ENCODE measurements at places on chromosomes 4 and X. TPM values are rescaled to one million over a fixed set of nuclear protein-coding genes. Genes with fewer than 3 reads are reported as not detected.

DNA sequence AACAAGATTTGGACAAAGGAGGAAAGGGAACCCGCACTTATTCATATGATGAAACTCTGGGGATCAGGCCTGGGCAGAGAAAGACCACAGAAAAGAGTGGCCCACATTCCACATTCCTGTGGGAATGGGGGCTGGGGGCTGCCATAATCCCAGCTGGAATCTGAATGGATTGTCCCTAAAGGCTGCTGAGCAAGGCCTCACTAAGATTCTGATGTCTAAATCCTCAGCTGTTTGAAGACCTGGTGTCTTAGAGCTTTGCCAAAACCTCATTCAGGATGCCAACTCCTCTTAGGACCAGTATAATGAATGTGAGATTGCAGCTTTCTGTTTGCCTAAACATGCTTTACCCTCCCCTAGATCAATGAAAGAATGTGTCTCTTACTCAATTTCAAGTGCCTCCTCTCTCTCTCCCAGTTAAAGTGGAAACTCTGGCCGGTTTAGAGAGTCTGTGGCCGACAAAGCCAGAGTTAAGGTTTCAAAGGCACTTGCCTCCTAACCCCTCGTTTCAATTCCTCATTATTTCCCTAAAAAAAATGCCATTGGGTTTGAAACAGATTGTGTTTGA is 33.3 kb upstream of the GPC4 start:
- no peak for DNase-seq

DNA sequence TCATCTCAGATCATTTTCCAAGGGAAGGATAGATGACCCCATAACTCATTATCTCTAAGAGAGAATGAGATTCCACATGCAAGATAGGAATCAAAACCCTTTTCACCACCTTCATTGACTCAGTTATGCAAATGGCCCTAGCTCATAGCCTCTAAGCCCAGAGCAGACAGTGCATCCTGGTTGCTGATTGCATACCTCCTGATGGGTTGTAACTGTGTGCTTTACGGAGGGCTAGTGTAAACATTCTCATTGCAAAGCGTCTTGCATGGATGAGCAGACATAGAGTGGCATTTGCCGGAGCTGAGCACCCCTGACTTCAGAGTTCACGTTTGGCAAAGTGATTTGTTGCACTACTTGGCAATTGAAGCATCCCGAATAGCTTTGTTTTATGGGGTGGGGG is 151.0 kb downstream of the VCX3A start:
- no peak for DNase-seq

Gene TTC29
- total RNA-seq, result 52.7 TPM

Gene LNX1
- total RNA-seq, result 25.7 TPM

- DNase-seq, result no peak
These were observed 148.9 kb upstream of the JADE1 start for GRCh38 chr4:128660361-128661215.

DNA sequence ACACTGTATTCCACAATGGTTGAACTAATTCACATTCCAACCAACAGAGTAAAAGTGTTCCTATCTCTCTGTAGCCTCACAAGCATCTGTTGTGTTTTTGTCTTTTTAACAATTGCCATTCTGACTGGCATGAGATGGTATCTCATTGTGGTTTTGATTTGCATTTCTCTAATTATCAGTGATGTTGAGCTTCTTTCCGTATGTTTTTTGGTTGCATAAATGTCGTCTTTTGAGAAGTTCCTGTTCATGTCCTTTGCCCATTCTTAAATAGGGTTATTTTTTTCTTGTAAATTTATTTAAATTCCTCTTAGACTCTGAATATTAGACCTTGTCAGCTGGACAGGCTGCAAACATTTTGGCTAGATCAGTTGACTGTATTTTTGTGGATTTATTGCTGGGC is 78.2 kb downstream of the VSIG4 start:
- no peak for DNase-seq

DNA sequence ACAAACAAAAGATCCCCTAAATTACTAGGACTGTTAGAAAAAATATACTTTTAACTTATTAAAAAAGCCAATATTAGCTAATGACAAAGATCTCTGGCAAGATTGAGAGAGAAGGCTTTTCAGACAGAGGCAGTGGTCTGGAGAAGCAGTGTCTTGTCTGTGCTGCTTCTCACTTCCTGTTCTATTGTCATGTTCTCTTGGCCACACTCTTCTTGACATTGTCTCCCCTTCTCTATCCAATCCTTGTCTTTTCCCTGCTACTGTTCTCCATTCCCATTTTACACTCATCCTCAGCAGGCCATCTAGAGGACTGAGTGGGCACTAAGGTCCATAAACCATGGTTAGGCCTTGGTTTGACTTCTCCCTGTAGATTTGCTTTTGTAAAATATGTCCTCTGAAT is 14.0 kb upstream of the TAPT1 start:
- DNase-seq, result no peak

Gene INPP4B
- 4.9 TPM for total RNA-seq

GRCh38 chrX:127259742-127260141 is 440.2 kb downstream of the PRR32 start:
- no peak for DNase-seq

Gene CYLC1
- not detected for total RNA-seq

- no peak for DNase-seq
These were observed 201.7 kb upstream of the ADAMTS3 start for GRCh38 chr4:72770708-72771107.

Gene EOLA1
- total RNA-seq, result 57.4 TPM

Gene SPARCL1
- 3.3 TPM for total RNA-seq

DNA sequence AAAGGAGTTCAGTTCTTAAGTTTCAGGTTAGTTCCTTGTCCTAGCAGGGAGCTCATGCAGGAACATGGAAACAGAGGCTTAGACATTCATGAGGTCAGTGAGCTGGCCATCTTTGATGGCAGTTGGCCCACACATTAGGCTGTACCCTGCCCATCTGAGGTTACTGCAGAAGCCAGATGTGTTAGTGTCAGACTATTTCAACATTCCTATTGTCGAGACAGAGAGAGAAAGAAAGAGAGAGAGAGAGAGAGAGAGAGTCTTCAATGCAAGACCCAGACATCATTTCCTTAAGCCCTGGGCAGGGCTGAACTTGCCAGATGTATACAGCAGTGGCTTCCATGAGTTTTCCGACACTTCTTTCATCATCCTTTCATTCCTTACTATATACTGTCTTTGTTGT is 91.3 kb downstream of the PPP1R2C start:
- no peak for DNase-seq

DNA sequence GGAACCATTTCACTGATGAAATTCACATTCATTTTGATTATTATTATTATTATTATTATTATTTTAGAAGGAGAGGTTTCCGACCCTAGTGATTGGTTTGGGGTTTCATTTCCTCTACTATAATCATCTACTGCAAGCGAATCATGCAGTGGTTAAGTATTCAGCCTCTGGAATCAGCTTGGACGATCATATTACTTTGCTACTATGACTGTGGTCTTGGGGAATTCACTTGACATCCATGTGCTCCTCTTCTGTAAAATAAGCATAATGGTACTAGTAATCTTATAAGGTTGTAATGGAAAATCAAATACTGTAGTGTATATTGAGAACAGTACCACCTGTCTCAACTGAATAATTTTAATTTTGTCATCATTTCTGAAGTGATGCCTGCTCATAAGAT is 132.1 kb upstream of the SLC4A4 start:
- DNase-seq, result no peak

GRCh38 chrX:133461231-133461630 is 45.9 kb upstream of the GPC4 start:
- no peak for DNase-seq

Gene SPOCK3
- 1.9 TPM for total RNA-seq

DNA sequence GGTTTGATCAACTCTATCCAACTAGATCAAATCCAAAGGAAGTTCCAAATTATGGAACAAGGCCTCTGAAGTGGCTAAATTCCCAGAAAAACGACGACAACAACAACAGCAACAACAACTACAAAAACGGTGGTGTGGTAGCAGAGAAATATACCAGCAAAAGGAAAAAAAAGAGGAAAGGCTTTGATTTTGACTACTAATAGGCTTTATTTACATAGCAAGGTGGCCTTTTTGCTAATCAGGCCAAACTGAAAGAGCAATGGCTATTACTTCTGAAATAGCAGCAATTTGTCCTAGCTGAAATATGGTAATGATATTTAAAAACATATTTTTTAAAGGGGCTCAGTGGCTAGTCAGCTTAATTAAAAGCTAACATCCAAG is 40.8 kb upstream of the TMPRSS11E start:
- DNase-seq, result no peak

Gene TREX2
- 1.5 TPM for total RNA-seq

Gene GYG2
- total RNA-seq, result 4.5 TPM

GRCh38 chr4:154634058-154634457 is 21.6 kb upstream of the FGG start:
- no peak for DNase-seq

- DNase-seq, result no peak
These were observed 19.9 kb downstream of the SH3BP2 start for GRCh38 chr4:2812612-2813354.

Gene CXCL11
- not detected for total RNA-seq

Gene PPBP
- not detected for total RNA-seq

DNA sequence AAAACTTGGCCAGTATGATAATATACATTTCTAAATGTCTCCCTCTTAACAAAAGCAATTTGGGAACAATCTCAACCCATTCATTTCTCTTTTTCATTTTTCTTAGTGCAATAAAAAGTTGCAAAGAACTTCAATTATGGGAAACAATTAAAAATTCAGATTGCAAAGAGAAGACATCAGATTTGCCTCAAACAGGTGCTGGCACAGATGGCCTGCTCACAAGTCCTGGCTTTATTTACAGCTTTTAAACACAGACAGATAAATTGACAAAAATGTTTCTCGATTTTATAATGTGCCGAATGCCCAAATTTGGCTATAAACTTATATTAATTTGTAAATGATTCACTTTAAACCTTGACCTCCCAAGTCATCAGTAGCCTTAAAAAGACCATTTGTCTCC is 28.7 kb downstream of the SLC4A4 start:
- no peak for DNase-seq

- DNase-seq, result no peak
These were observed 80.1 kb upstream of the UCP1 start for GRCh38 chr4:140648716-140649308.

Gene HTN3
- not detected for total RNA-seq

DNA sequence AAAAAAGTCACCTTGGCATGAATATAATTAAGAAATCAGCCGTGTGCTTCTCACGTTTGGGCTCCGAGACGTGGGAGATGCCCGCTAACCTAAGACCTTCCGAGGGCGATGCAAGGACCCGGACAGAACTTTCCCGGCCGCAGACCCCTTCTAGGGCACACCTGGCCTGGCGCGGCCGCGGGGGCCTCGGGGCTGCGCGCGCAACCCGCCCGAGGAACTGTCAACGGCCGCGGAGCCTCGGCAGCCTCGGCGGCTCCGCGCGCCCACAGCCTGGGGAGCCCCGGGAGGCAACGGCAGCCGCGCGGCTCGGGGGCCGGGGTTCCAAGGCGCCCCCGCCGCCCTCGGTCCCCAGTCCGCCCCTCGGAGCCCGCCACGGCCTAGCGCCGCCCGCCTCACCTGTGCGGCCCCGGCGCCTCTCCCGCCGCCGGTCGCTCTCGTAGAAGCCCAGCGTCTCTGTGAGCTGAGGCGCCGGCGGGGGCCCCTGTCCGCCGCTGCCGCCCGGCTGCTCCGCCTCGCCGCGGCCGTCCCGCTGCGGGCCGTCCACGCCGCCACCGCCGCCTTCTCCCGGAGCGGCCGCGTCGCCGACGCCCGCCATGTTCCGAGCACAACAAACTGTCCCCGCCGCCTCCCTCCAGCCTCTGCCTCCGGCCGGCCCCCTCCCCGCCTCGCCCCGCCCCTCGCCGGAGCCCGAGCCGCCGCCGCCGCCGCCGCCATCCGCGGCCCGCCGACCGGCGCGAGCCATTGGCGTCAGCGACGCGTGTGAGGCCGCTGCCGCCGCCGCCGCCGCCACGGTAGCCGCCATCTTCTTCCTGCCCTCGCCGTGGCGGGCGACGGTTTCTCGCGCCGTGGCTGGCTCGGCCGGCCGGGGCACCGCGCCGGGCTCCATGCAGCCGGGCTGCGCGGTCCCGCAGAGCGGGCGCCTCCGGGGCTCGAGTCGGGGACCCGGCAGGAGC is at the start of gene TAPT1:
TSS of gene TAPT1 (minus strand) at position 609 of the 953 bp plus-strand sequence. CDS start at position 595, 14 bp downstream.
- peak; percentile 83 for DNase-seq

Gene MAGEA8
- not detected for total RNA-seq

Gene CASP3
- total RNA-seq, result 53.2 TPM

Gene TLL1
- total RNA-seq, result 48.0 TPM

Gene OTC
- not detected for total RNA-seq

DNA sequence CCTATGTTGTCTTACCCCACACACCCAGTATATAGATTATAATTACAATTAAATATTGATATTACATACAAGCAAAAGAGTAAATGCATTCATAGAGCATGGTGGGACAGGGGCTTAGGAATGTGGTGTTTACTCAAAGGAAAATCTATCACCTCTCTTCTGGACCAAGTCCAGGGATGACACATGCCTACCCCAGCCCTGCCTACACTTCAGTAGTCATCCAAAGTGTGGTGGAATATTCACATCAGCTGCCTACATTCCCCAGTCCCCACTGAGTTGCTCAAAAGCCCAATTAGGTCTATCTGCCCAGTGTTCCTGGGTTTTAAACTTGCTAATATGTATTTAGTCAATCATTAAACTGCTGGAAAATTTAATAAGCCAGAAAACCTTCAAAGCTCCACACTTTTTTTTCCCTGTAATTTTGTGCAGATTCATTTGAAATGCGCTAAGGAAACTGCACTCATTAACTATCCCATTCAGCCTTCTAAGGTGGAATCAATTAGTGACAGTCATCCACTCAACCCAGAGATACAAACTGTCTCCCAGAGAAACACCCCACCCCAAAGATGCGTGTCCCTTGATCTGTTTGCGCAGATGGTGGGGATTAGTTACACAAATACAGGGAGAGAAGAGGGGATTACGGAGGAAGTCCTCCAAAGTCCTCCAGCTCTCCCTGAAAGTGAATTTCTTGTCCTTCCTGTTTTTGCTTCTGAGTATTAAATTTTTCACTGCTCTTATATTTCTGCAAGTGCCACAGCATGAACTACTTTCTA is 91.7 kb upstream of the KDR start:
- no peak for DNase-seq

Gene FRYL
- total RNA-seq, result 93.3 TPM

Gene TMPRSS11E
- 1.3 TPM for total RNA-seq

Gene FGF2
- 26.1 TPM for total RNA-seq

DNA sequence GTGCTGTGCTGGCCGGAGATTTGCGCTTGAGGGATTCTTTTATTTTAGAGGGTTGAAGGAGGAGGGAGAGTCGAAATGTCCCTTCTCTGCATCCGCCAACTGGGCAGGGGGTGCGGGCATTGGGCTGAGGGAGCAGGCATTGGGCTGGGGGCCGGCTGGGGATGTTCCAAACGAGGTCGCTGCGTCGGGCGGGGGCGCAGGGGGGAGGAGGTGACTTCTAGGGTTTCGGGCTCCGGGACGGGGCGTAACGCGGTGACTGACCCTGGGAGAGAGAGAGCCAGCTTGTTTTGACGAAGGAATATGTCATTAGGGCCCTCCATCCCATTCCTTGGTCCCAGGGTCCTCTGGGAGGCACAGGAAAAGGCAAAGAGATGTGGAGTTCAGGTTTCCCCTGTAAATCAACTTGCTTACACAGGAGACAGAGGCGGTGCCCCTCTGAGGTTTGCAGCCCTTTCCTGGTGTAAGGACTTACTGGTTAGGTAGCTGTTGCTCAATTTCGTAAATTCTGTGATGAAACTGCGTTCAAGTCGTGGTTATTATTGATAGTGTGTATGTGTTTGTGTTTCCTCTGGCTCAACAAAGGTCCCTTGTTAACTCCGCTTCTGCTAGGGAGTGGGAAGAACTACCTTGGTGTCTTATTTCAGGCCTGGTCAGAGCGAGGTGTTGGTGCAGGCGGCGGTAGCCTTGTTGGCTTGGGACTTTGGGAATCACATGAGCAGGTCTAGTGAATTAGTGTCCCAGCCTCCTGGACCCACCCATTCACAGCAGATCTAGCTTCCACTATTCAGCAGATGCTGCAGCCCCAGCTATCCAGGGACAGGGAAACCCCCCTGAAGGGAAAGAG is 716 bp downstream of the FHIP1A start:
- peak; percentile 9 for DNase-seq

Data from endothelial cell (in vitro differentiated cells).